ENCODE measurements at places on chromosomes 7 and 10.

DNA sequence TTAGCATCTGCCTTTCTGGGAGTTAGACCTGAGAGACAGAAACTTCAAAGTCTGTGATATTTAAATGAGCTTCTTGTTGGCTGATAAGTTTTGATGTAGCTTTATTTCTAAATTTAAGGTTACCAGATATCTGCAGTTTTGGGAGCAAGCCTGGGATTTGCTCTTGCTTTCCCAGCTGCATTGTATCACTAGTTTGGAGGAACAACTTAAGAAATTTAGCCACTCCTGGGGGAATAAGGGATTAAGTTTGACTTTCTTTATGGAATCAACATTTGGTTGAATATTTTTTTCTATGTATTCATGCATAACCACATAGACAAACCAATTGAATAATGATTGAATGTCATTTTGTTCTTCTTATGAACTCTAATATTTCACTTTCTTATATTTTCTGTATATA is 178.6 kb downstream of the POLR1F start:
- no peak for DNase-seq

DNA sequence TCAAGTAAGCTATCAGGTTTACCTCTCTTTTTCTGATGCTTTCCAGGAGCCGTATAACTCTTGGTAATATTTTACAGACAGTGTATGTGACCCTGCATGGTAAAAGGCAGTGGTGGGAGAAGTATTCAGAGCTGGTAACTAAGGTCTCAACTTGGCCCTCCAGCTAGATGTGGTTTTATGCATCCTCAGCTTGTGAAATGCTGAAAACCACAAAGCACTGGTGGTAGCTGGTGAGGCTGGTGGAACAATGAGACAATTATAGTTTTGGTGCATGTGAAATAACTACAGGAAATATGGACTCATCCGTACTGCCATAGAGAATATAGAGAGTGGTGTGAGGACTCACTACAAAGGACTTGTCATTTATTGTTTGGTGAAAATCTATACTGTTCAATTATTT is 383.0 kb upstream of the PCDH15 start:
- no peak for DNase-seq

DNA sequence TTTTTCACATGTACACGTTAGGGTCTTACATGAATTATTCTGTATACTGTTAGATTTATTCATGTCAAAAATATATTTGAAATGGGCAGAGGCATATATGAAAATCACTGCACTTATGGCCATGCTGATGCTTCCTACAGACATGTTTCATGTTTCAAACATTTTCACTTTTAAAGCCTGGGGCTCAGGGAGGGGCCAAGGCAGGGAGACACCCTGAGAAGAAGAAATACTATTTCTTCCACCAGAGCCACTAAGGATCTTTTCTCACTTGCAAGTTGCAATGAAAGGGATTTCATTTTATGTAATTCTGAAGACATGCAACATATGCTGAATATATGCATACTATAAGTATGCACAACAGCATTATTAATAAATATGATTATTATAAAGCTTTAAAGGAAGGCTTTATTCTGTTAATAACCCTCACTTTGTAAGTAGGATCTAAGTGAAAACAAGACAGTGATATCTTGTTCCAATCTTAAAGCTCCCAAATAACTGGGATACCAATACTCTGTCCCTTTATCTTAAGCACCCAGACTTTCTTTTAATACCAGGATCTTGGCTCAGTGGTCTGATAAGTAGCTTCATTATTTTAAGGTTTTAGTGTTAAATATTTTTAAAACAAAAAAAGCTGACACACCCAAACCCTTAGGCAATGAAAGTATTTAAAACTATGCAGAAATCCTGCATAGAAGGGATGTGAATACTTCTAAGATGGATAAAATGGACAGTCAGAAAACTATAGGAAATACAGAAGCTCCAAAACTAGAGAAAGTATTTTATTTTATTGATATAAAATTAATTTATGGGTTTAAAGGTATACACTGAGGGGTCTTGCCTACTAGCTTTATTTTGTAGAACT is 148.0 kb downstream of the SNX13 start:
- DNase-seq, result no peak

DNA sequence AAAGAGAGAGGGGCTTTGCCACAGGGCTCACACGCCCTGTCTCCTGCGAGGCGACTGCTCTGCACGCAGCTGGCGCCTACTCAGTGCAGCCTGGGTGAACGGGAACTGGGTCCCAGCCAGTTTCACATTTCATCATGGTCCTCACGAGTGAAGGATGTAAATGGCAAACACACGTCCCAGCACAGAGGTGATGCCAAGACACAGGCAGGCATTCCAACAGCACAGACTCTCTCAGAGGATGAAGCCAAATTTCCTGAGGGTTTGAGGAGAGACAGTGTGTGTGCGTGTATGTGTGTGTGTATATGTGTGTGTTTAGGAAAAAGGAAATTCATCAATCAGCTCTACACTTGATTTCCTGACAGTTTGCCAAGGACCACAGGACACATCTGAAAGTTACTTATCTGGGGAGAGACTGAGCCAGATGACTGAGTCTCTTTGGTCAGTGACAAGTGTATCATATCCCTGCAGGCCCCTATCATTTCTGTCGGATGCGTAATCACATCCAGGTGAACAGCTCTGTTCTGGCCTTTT is 53.9 kb downstream of the CHST15 start:
- DNase-seq, result no peak

DNA sequence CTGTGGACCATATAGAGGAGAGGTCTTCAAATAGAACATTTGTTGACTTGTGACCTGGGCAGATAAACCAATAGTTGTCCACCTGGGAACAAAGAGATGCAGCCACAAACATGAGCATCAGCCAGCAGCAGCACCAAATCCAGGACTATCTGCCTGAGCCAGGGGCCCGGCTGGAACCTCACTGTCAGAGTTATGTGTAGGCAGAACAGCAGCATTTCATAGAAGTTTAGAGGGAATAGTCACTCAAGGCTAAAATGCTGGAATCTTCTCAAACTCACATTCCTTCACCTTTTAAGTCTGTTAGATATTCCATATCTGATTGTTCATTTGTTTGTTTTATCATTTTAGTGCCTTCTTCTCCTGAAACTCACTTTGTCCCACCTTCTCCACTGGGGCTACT is 72.2 kb upstream of the IL6 start:
- DNase-seq, result no peak
